Adrenal gland (tissue), 19 donors: ENCODE measurements at places on chromosomes 2 and 18. TPM values are rescaled to one million over a fixed set of nuclear protein-coding genes. Genes with fewer than 3 reads are reported as not detected.

- peaks cover 5% of the 10 kb centered on the region for H3K4me1 ChIP-seq
- no peaks in the 10 kb centered on the region for H3K27me3 ChIP-seq
- no peaks in the 10 kb centered on the region for H3K36me3 ChIP-seq
- no peak overlapping the region for H3K4me3 ChIP-seq
- no peak for DNase-seq
Measured at GRCh38 chr2:689877-690510, 12.8 kb upstream of the TMEM18 start.

- H3K27ac ChIP-seq = no peak overlapping the region
- H3K36me3 ChIP-seq = no peaks in the 10 kb centered on the region
- H3K4me1 ChIP-seq = no peaks in the 10 kb centered on the region
- peak; percentile 10 for DNase-seq
- H3K4me3 ChIP-seq = no peak overlapping the region
Measured at GRCh38 chr2:232335859-232336215, 42.7 kb upstream of the ALPP start.

DNA sequence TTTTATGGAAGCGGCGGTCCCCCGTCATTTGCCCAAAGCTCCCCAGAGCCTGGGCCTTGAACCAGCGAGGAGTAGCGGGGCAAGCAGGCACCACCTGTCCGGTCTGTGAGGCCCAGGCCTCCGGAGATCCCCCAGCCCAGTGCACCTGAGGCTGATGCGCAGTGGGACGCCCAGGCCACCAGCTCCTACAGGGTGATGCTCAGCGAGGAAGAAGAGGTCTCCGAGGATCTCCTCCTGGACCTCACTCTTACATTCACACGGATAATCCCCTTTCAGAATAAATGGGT, 220.2 kb downstream of the NDUFA10 start:
- H3K27ac ChIP-seq = no peak overlapping the region
- no peak for DNase-seq
- no peak overlapping the region for H3K4me3 ChIP-seq
- H3K27me3 ChIP-seq = no peaks in the 10 kb centered on the region
- no peaks in the 10 kb centered on the region for H3K4me1 ChIP-seq

The RNF144A gene
- total RNA-seq = 88.9 TPM

DNA sequence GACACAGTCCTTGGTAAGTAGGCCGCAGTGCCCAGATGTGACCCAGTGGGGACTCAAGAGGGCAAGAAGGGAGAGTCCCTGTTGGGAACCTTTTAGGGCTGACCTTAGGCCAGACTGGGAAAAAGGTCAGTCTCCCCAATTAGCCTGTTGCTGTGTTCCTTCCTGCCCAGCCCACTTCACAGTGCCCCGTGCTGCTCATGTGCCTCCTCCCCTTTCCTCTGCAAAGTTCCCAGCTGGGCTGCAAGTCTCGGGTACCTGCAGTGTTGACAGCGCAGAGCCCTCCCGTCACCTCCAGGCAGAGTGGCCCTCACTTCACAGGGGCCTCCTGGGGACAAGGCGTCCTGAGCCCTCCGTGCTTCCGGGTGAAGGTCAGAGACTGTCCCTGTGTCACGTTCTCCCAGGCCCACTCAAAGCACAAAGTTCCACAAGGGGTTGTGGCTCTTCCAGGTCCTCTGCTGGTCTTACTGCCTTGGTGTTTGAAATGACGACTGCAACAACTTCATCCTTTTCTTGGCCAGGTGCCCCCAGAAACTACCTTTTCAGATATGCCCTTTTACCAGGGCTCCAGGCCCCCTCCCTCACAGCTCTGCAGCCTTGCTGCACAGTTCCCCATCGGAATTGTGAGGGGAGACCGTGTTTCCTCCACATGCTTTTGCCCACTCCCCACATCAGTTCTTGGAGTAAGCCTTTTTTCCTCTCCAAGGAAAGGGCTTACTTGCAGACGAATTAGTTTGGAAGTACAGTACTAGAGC, 225.8 kb downstream of the ALPK2 start:
- H3K4me3 ChIP-seq = no peak overlapping the region
- peaks cover 5% of the 10 kb centered on the region for H3K4me1 ChIP-seq

GRCh38 chr18:65352186-65352585, 398.6 kb upstream of the CDH7 start:
- no peak overlapping the region for H3K4me3 ChIP-seq
- H3K4me1 ChIP-seq = no peaks in the 10 kb centered on the region
- H3K36me3 ChIP-seq = no peaks in the 10 kb centered on the region

DNA sequence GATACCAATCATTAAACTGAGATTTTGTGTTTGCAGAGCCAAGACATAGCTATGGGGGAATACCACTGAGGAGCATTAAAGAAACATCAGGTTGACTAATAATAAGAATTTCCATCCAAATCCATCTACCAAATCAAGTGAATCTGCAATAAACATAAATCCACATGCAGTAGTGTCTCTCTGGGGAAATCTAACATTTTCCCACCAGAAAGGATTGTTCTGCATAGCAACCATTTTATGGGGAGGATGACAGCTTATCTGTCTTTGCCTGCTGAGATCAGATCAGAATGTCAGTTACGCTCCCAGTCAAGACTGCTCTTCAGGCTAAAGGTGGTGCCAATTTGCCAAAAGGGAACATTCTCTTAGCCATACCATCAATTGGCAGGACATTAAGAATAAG, 1098.9 kb upstream of the CHAC2 start:
- no peak overlapping the region for H3K27ac ChIP-seq
- DNase-seq = no peak
- H3K4me3 ChIP-seq = no peak overlapping the region

DNA sequence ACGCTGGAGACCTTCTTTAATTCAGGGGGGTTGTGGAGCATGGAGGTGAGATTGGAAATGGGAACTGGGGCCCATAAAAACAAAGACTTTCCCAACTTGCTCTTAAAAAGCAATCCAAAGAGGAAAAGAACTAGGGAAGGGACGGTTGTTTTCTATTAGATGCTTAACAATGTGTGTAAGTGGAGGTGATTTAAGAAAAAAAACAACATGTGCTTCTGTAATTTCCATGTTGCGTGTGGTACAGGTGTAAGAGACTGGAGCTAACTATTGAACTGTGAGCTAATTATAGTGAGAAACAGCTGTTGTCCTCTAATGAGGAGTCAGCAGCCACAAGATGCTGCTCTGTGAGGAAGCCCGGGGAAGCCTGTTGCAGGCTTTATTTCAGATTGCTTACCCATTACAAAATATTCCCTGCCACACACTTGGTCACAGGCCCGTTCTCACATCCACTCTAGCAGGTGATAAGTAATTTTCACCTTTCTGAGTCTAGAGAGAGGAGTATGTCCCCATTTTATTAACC, 280.6 kb upstream of the PARD3B start:
- H3K4me3 ChIP-seq = no peak overlapping the region
- DNase-seq = no peak

DNA sequence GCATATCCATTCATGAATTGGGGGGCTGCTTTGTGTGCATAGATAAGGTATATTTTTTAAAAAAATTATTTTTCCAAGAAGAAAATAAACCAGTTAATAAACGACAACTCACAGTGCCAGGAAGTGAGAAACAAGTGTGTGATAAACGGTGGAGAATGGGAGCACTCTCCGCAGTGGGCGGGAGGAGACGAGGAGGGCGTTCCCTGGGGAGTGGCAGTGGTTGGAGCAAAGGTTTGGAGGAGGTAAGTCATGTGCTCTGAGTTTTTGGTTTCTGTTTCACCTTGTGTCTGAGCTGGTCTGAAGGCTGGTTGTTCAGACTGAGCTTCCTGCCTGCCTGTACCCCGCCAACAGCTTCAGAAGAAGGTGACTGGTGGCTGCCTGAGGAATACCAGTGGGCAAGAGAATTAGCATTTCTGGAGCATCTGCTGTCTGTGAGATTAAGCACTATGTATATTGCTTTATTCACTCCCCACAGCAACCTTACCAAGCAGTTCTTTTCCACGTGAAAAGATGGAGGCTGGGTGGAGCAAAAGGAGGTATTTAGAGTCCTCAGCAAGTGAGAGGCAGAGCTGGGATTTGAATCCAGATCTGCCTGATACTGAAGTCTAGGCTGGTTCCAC, 27.0 kb upstream of the CASP8 start:
- H3K4me3 ChIP-seq = peak overlapping the region; percentile 46
- peak; percentile 77 for DNase-seq
- no peaks in the 10 kb centered on the region for H3K36me3 ChIP-seq
- H3K27me3 ChIP-seq = no peaks in the 10 kb centered on the region

GRCh38 chr2:233380132-233380895, 26.0 kb downstream of the DGKD start:
- no peaks in the 10 kb centered on the region for H3K4me1 ChIP-seq
- no peak overlapping the region for H3K4me3 ChIP-seq
- DNase-seq = no peak
- no peak overlapping the region for H3K27ac ChIP-seq
- H3K27me3 ChIP-seq = no peaks in the 10 kb centered on the region

The CYB5A gene
- total RNA-seq = 123 TPM

GRCh38 chr2:173165443-173166238, 90.0 kb downstream of the MAP3K20 start:
- H3K27me3 ChIP-seq = no peaks in the 10 kb centered on the region
- H3K4me3 ChIP-seq = no peak overlapping the region
- H3K36me3 ChIP-seq = no peaks in the 10 kb centered on the region

GRCh38 chr2:120797421-120798221, 62.0 kb downstream of the GLI2 start:
- H3K4me3 ChIP-seq = no peak overlapping the region
- H3K36me3 ChIP-seq = no peaks in the 10 kb centered on the region
- H3K27ac ChIP-seq = no peak overlapping the region
- H3K4me1 ChIP-seq = no peaks in the 10 kb centered on the region
- no peak for DNase-seq
- no peaks in the 10 kb centered on the region for H3K27me3 ChIP-seq

The VWA3B gene
- total RNA-seq = not detected

The C2orf80 gene
- not detected for total RNA-seq

DNA sequence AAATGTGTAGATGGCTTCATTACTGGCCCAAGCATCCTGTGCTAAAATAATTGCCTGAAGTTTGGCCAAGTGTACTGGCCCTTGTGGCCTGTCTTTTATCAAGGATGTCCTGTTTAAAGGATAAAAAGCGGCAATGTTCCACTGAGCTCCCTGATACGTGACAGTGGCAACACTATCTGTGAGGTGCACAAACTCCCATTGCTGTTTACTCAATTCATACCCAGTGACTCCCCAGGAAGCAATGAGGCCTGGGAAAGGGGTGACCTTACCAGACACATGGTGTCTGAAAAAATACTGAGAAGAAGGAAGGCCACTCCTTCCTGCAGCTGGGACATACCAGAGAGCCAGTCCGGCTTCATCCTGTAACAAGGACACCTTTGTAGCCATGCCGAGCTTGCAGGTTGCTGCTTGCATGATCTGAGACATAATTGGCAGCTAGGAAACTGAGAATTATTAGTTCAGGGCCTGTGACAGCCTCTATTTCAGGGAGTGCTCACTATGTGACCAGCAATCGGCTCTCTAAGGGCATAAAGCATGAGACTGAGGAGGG, 198.5 kb upstream of the LRATD1 start:
- no peak overlapping the region for H3K4me3 ChIP-seq
- DNase-seq = no peak
- no peaks in the 10 kb centered on the region for H3K36me3 ChIP-seq
- H3K4me1 ChIP-seq = no peaks in the 10 kb centered on the region
- H3K27me3 ChIP-seq = no peaks in the 10 kb centered on the region

GRCh38 chr2:120641366-120641771, 94.3 kb upstream of the GLI2 start:
- peak; percentile 73 for DNase-seq
- no peaks in the 10 kb centered on the region for H3K36me3 ChIP-seq
- no peak overlapping the region for H3K27ac ChIP-seq
- no peak overlapping the region for H3K4me3 ChIP-seq
- H3K4me1 ChIP-seq = no peaks in the 10 kb centered on the region
- H3K27me3 ChIP-seq = no peaks in the 10 kb centered on the region

DNA sequence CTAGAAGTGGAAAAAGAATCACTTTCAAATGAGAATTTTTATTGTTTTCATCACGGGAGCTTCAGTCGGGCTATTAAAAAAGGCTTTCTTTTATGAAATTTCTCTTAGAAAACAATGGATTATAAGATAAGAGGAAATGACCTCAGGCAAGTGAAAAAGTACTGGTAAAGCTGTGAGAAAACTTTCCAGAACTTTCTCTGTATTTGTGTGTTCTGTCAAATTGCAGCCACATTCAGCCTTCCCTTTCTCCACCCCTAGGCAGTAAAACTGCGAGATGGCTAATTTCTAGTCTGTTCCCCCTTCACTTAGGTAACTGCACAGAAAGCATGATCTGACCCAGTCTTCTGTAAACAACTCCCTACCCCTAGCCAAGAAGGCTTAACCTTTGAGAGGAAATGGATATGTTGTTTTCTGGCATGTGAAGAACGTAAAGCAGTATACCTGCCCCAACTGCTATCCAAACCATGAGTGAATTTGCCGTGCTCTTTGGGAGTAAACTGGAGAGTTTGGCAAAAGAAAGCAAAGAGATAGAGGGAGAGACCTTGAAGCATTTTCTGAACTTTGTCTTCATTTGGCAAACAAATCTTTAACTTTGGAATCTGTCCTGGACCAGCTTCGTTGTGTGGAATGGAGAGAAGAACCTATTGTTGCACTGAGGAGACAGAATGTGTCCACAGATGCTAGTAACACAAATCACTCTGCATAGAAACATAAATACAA, 105.4 kb downstream of the ETAA1 start:
- H3K27ac ChIP-seq = peak overlapping the region; percentile 27
- H3K27me3 ChIP-seq = no peaks in the 10 kb centered on the region
- no peak overlapping the region for H3K4me3 ChIP-seq
- no peaks in the 10 kb centered on the region for H3K36me3 ChIP-seq

GRCh38 chr2:98233941-98234340, 112.3 kb upstream of the CNGA3 start:
- H3K36me3 ChIP-seq = no peaks in the 10 kb centered on the region
- H3K27ac ChIP-seq = no peak overlapping the region
- DNase-seq = no peak
- H3K4me3 ChIP-seq = no peak overlapping the region

The CMPK2 gene
- total RNA-seq = 5.0 TPM

DNA sequence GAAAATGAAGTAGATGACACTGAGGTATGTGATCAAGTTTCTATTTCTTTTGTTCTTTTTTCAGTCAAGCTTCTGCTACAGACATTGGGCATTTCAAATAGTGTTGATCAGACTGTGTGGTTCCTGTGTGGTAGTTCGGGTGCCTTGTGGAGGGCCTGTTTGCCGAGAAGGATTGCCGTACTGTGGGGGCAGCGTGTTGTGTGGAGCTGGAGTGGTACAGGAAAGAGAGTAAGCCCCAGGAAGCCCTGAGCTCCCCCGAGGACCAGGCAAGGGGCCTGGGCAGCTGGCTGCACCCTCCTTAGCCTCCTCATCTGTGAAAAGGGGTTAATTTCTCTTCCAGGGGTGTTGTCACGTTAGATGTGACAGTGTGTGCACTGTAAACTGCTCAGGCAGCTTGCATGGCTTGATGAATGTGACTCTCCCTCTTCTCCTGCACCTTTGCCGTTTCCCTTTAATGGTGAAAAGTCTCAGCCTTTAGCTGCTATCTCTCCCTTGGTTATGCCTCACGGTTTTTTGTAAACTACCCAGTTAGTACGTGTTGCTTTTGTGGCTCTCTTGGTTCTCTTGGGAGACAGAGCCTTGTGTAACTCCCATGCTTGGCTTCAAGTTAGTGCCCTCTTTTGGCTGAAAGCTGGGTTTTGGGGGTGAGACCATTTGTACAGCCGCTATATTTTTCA, 19.5 kb downstream of the C2orf74 start:
- no peak overlapping the region for H3K27ac ChIP-seq
- no peaks in the 10 kb centered on the region for H3K27me3 ChIP-seq
- H3K36me3 ChIP-seq = no peaks in the 10 kb centered on the region
- no peak overlapping the region for H3K4me3 ChIP-seq
- no peak for DNase-seq

GRCh38 chr2:238614376-238614775, 187.6 kb downstream of the ASB1 start:
- no peak overlapping the region for H3K27ac ChIP-seq
- H3K27me3 ChIP-seq = no peaks in the 10 kb centered on the region
- no peaks in the 10 kb centered on the region for H3K4me1 ChIP-seq
- no peak overlapping the region for H3K4me3 ChIP-seq
- H3K36me3 ChIP-seq = no peaks in the 10 kb centered on the region
- no peak for DNase-seq

The AQP12B gene
- total RNA-seq = not detected
